ENCODE measurements at places on chromosomes 1 and 21.

DNA sequence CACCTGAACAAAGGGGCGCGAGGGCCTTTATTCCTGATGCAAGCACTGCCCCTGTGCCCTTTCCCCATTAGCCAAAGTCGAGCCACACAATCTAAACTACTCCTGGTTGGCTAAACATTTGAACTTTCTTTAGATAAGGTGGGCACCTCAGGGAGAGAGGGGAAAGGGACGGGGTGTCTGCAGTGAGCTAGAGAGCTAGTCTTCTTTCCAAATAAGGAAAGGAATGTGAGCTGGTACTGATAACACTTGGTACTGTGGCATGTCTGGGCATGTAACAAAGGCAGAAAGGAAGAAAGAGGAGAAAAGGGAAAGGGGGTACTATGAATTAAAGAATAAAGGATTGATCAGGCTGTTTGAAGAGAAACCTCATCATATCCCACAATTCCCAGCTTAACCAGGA lies 62.8 kb downstream of the OVGP1 start:
- no peak for DNase-seq

DNA sequence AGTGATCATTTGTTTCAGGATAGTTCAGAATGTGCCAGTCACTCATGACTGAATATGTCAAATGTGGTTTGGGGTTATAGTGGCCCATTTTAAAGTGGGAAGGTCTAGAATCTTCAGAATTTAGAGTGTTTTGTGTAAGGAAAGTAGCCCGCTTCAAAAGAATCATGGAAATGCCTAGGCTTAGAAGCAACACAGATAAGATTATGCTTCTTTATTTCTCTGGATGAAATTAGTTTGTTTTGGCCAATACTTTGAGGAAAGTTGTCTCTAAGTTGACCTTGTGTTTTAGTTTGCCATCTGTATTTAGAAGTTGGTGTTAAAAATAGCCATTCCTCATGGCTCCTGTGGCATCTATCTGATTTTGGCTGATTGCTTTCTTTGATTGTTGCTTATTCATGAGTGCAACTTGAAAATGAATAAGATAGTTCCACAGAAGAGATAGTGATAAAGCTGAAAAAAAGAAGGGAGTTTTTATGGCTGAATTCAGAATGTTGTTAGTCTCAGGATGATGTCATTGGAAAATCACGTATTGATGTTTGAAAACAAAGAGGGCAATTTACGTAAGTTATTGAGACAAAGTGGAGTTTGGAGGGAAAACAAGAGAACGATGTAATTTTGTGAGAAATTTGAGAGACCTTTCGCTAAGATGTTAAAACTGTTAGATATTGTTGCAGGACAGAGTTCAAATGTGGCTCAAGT lies 71.9 kb downstream of the PLA2G4A start:
- no peak for DNase-seq

DNA sequence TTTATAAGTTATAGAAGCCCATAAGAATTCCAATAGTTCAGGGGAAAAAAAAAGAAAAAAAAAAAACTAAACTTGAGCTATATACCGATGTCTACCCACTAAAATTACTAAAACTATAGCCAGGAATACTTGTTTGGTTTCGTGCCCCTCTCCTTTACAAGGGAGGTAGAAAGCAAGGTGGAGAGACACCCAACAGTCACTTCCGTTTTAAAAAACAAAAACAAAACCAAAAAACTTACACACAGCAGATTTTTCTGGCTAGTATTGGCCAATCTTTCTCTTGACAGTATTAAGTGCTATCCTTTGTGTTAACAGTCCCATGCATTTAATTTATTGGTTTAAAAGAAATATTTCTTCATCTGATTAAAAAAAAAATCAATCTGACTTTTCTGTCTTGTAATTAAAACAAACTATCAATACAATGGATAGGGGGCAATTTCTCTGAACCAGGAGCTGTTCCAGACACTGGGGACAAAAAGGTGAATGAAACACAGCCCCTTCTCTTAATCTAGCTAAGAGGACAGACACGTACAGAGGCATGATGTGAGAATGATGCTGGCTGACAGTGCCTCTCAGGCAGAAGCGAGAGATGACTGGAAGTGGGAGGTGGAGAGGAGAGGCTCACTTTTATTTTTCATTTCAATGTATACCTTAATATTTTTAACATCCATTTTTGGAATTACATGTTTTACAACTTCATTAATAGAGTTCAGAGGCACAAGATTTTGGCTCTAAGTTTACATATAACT lies 214.8 kb downstream of the RERE start:
- no peak for DNase-seq

- no peak for DNase-seq
These were observed 18.1 kb upstream of the WASF2 start for GRCh38 chr1:27507960-27508665.

DNA sequence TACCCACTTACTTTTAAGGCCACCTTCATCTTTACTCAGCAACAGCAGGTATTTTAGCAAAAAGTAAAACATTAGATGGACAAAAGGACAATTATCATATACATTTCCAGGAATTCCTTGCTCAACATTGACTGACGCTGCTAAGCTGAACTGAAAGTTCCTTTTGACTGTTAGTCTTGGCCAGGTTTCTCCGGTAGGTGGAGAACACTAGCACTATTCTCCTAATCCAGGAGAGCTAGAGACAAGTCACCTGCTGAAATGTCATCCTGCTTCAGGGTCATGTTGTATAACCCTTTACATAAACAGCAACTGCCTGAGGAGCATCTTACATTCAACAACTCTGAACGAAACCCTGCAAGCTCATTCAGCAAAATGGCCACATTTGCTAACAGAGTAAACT lies 109.0 kb upstream of the ESRRG start:
- no peak for DNase-seq

GRCh38 chr1:36006941-36007500 lies 76.1 kb downstream of the AGO3 start:
- no peak for DNase-seq
